Fibroblast of the aortic adventitia (primary cell): ENCODE measurements at places on chromosomes 2 and 18. TPM values are rescaled to one million over a fixed set of nuclear protein-coding genes. Genes with fewer than 3 reads are reported as not detected.

Gene FBLN7
- total RNA-seq: 3.2 and 7.8 TPM in 2 replicates

Gene ACSL3
- total RNA-seq: 88.5 and 94.0 TPM in 2 replicates

Gene ALPG
- total RNA-seq: not detected in 2 replicates

Gene CNTNAP5
- total RNA-seq: under 0.01 TPM in 1 of 2 replicates, not detected in the other

DNA sequence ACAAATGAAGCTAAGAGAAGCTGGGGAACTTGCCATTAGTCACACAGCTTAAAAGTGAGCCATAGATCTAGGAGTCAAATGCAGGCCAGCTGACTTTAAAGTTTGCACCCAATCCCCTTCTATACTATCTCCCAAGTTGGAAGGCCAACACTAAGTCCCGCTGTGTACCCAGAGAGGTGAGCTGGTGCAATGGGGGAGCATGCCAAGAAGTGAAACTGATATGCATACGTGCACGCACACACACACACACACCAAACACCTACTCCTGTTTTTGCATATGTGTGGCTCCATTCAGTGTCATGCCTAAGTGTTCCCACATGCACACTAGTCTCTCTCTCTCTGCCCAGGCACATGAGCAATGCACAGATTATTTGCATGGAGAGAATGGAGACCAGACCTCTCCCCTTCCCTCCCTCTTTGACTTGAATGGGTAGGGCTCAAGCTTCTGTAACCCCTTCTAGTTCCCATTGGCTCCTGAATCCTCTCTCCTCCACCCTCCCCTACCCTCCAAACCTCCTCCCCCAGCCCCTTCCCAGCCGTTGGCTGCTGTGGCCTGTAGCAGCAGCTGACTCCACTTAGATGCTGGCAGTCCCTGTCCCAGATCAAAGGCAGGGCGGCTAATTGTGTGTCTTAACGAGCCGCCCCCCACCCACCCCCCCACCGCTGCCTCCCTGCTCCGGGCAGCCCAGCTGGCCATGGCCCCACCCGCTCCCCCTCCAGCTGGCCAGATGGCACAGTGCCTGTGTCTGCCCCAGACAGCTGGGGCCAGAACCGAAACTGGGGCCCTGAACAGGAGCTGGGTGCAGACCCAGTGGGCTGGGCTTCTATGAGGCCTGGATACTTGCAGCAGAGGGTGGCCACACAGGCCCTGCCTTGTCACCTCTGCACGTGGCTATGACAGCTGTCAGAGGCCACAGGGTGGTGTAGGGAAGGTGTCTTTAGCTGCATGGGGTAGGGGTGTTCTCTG lies 5.6 kb downstream of the WNT10A start:
- DNase-seq: no peak

GRCh38 chr18:57023275-57023882 lies 123.5 kb upstream of the BOD1L2 start:
- no peak for DNase-seq

GRCh38 chr18:44938720-44939665 lies 258.3 kb downstream of the SETBP1 start:
- DNase-seq: no peak

DNA sequence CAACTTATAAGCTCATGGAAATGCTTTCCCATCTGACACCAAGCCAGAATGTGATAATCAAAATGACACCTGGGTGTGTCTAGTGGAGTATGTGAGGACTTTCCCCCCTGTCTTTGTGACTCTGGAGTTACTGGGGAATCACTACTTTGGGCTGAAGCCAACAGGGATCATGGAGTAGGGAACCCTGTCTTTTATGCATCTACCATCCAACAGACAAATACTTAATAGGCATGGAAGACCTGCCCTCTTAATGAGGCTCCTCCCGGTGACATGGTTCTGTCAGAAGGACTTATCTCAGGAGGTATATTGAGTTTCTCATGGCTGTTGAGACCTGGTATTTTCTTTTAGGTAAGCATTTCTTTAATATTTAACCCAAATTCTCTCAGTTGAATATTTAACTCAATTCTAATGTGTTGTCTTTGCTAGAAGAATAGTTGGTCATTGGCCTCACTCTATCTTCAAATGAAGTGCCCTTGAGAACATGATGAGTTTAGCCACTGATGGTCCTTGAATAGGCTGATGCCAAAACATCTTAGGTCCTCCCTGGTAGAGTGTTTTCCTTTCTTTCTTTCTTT lies 42.1 kb downstream of the TGIF1 start:
- no peak for DNase-seq

DNA sequence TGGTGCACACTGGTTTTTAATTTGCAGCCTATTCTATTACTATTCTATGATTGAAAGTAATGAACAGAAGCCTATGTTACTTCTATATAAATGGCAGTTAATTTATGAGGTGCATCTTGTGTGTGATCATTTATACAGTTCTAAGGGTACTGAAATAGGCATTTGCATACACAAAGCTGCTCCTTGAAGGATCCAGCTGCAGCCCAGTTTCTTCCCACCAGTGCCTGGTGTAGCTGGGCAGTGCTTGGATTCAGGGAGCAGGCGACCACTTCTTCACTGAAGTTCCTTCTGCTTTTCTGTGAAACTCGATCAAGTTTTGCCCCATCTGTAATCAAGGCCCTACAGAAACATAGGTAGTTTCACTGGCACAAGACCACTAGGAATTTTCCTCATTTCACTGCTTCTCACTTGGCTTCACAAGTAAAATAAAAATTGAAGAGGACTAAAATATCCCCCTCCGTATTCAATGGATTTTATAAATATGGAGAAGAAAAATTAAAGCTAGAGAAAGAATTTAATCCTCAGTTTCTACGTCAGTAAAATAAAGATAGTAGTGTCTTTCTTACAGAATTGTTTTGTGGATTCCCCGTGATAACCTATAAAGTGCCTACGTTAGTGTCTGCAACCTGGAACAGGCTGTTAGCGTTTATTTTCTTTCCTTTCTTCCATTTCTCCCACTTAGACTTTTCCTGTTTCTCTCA lies 1.7 kb upstream of the LPIN2 start:
- no peak for DNase-seq

GRCh38 chr2:147538088-147538487 lies 306.7 kb upstream of the ACVR2A start:
- peak; percentile 90 for DNase-seq

DNA sequence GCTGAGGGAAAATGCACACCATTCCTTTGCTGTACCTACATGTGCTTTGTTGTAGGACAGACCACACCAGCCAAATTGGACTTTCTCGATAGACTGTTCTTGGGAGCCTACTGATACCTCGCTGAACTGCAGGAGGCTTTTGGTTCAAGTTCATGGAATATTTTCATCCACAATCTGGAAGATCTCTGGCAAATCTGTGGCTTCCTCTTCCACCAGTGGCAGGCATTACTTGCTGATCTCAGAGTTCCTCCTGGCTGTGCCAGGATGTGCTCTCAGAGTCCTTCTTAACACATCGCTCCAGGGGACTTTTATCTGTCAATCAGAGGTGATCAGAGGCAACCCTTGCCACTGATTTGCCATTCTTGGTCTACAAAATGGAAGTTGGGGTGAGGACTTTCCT lies 87.7 kb downstream of the PTGR3 start:
- no peak for DNase-seq

DNA sequence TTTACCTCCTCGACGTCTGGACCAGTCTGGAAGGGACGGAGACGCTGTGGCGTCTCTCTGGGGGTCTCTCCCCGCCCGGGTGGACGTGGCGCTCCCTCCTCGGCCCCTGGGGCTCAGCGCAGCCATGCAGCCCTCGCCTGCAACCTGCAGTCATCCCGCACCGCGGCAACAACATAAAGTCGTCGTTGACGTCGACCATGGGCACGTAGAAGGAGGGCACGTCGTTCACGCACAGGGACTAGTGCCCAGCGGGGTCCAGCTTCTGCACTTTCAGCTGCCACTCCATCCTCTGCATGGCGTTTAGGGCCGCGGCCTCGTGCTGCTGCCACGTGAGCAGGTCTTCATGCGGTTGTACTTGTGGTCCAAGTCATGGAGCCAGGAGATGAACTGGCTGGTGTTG lies 889.6 kb upstream of the LRRTM1 start:
- no peak for DNase-seq

DNA sequence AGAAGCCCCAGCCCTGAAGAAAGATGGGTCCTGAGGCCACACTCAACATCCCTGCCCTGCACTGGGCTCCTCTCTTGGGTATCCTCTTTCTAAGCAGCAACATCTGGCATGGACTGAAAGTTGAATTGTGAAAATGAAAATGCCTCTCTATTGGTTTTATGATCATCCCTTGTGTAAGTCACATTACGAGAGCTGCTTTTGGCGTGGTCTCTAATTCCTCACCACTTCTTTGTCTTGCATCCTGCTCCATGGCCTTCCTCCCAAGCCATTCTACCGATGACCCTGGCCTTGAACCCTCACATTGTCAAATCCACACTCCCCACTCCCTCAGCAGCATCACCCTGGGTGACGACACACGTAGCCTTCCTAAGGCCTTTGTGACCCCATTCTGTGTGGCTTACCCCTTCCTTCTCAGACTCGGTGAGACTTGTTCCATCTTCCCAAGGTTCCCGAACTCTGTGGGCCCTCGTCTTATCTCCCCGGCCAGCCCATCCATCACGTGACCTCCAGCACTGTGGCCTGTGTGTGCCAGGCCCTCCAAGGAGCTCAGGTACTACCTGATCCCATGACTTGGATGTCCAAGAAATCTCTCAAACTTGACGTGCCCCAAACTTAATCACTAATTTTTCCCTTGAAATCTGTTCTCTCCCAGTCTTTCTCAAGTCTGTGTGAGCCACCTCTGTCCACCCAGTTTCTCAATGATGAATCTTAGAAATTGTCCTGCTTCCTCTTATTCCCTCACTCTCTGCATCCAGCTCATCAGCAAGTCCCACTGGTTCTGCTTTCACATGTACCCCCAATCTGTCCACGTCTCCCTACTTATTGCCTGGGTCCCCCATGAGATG lies 194.7 kb upstream of the HS6ST1 start:
- no peak for DNase-seq
